ENCODE measurements at places on chromosomes 1 and 21. TPM values are rescaled to one million over a fixed set of nuclear protein-coding genes. Genes with fewer than 3 reads are reported as not detected.

GRCh38 chr1:243693800-243694199, 156.2 kb downstream of the AKT3 start:
- no peak for DNase-seq

GRCh38 chr1:157678721-157679120, 21.8 kb downstream of the FCRL3 start:
- DNase-seq: no peak

Gene FAM110D
- 0.05 TPM for total RNA-seq

- no peak for DNase-seq
These were observed 50.5 kb downstream of the DNAJC6 start for GRCh38 chr1:65359888-65360287.

GRCh38 chr1:175443332-175443731, 250.8 kb upstream of the KIAA0040 start:
- DNase-seq: no peak

Gene ACKR1
- not detected for total RNA-seq

DNA sequence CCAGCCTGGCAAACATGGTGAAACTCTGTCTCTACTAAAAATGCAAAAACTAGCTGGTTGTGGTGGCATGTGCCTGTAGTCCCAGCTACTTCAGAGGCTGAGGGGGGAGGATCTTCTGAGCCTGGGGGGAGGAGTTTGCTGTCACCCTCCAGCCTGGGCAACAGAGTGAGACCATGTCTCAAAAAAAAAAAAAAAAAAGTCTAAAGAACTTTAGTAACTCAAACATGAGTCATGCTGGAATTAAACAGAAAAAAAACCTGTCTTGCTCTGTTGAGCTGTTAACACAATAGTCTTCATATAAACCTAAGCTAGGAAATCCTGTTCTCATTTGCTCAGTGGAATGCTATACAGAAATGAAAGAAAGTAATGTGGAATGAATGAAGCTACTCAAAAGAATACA, 16.7 kb upstream of the DISP1 start:
- DNase-seq: peak; percentile 22

DNA sequence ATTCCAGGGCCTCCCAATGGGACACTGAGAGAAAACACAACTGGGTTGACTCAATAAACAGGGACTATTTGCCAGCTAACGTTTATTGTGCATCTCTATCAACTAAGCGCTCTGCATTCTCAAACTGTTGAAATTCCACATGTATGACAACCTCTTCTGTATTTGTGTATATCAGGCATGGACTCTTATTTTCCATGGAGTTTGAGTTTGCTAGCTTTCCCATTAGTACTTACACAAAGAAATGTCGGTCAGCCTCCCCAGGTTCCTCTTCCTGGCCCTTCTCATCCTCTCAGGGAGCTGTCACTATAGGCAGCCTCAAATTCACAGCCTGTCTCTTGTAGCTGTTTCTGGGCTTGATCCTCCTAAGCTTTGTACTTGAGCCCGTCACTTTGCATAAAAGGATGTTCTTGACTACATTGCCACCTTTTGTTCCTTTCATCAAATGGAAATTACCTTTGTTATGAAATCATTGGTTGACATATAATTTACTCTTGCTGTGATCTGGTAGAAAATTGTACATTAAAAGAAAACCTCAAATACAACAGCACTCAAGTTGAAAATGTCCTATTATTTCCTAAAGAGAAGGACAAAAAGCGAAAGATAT, 60.0 kb upstream of the NTPCR start:
- DNase-seq: no peak

Data from SK-MEL-5 (cell line).